ENCODE measurements at places on chromosomes 16 and 17. TPM values are rescaled to one million over a fixed set of nuclear protein-coding genes. Genes with fewer than 3 reads are reported as not detected.

Gene COPS3
- 78.2 TPM for total RNA-seq

Gene TIMM22
- total RNA-seq: 10.5 TPM

- no peaks in the 10 kb centered on the region for H3K4me1 ChIP-seq
- H3K27ac ChIP-seq: no peak overlapping the region
- H3K27me3 ChIP-seq: no peaks in the 10 kb centered on the region
- H3K4me3 ChIP-seq: no peak overlapping the region
These were observed 14.5 kb downstream of the TRAF7 start for GRCh38 chr16:2170080-2170479.

DNA sequence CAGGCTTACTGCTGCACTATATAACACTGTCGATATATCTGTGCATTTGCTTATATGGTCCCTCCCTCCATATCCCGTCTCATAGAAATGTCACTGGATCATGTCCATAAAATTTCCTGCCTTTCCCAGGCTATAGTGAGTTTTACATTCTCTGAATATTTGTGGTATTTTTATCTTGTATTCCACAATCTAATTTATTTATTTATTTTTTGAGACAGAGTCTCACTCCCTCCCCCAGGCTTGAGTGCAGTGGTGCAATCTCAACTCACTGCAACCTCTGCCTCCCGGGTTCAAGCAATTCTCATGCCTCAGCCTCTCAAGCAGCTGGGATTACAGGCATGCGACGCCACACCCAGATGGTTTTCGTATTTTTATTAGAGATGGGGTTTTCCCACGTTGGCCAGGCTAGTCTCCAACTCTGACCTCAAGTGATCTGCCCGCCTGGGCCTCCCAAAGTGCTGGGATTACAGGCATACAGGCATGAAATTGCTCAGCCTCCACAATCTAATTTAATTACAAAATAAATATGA lies 12.9 kb downstream of the TRIM37 start:
- H3K27me3 ChIP-seq: no peaks in the 10 kb centered on the region
- no peaks in the 10 kb centered on the region for H3K36me3 ChIP-seq
- DNase-seq: peak; percentile 28
- H3K4me1 ChIP-seq: peaks cover 11% of the 10 kb centered on the region
- H3K27ac ChIP-seq: peak overlapping the region; percentile 64
- H3K4me3 ChIP-seq: peak overlapping the region; percentile 22

DNA sequence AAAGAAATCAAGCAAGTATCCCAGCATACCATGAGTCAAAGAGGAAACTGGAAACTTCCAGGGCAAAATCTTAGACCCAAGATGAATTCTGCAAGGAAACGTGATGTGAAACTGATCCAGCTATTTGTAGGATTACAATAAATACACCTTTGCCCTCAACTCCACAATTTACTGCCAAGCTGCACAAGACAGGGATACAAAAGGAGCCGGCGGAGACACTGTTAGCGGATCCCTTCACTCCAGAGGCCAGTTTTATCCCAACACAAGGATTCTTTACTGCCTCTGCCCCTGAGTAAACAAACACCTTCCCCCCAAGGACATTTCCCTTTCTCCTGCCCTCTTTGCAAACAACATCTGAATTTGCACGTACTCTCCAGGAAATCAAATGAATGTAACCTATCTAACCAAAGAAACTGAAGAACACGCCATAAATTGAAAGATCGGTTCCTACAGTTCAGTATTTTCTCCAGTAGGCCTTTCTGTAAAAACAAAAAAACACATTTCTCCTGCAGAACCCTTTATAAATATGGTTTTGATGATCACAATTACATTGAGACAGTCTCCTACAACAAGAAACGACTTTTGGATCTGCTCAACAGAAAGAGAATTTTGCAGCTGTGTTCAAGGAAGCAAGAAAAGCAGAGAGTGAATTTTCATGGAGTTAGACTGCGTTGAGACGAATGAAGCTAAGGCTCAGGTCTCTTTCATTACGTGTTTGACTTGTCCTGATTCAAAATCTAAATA lies 1.4 kb upstream of the CBX2 start:
- H3K27me3 ChIP-seq: peaks cover 96% of the 10 kb centered on the region
- no peak overlapping the region for H3K4me3 ChIP-seq
- no peaks in the 10 kb centered on the region for H3K36me3 ChIP-seq
- DNase-seq: no peak

All from transverse colon (tissue), 4 donors.